ENCODE measurements at places on chromosomes 7 and 10. TPM values are rescaled to one million over a fixed set of nuclear protein-coding genes. Genes with fewer than 3 reads are reported as not detected.

CALML3 gene
- polyA plus RNA-seq, result not detected

DGKI gene
- 3.8 TPM for polyA plus RNA-seq

EXOC6 gene
- 3.8 TPM for polyA plus RNA-seq

ZNF488 gene
- polyA plus RNA-seq, result 0.14 TPM

LEP gene
- polyA plus RNA-seq, result not detected

CYP2C8 gene
- 0.05 TPM for polyA plus RNA-seq

HOXA6 gene
- polyA plus RNA-seq, result 1.8 TPM

UTF1 gene
- not detected for polyA plus RNA-seq

C10orf53 gene
- polyA plus RNA-seq, result not detected

GRID2IP gene
- polyA plus RNA-seq, result not detected

IGFBP1 gene
- not detected for polyA plus RNA-seq

EGR2 gene
- polyA plus RNA-seq, result 1.2 TPM

PIK3CG gene
- not detected for polyA plus RNA-seq

JAZF1 gene
- polyA plus RNA-seq, result 10.5 TPM

GRCh38 chr7:90271753-90272152 lies 26.8 kb downstream of the CFAP69 start:
- DNase-seq, result peak; percentile 73

- DNase-seq, result no peak
These were observed 117.1 kb downstream of the DYNC2I1 start for GRCh38 chr7:158973440-158973839.

DNA sequence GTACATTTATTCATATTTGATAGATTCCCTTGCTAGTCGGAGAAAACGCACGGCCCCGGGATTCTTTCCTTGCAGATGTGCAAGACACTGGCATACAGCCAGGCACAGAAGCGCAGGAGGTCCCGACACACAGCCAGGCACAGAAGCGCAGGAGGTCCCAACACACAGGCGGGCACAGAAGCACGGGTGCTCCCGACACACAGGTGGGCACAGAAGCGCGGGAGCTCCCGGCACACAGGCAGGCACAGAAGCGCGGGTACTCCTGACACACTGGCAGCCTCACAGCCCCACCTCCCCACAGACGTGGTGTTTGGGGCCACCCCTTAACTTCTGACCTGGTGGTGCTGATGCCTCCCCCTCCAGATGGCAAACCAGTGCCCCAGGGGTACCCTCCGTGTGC lies 237.3 kb downstream of the ZMYND11 start:
- no peak for DNase-seq

DNA sequence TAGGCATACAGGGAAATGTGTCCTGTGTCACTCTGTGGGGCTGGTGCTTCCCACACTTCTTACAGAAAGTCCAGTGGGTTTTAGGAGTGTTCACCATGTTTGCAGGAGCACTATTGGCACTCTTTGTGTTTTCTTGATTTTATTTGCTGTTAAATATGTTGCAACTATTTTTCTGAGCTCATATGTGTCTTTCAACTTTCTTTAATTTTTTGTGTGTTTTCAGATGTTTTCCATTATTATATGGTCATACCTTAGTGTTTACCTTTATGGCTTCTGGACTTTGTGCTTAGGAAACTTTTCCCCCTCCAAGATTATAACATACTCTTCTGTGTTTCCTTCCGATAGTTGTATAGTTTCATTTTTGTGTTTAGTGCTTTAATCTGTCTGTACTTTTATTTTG lies 20.8 kb upstream of the NUDCD3 start:
- DNase-seq, result no peak

- DNase-seq, result peak; percentile 73
These were observed 195.6 kb upstream of the CSTF2T start for GRCh38 chr10:51894771-51895578.

GRCh38 chr7:106736508-106737201 lies 75.7 kb upstream of the CCDC71L start:
- DNase-seq, result peak; percentile 83

GRCh38 chr7:1533547-1534329 lies 3.2 kb downstream of the MAFK start:
- DNase-seq, result peak; percentile 95

- peak; percentile 62 for DNase-seq
These were observed 29.8 kb downstream of the PDLIM1 start for GRCh38 chr10:95260909-95261552.

GRCh38 chr10:111724121-111724520 lies 459.4 kb downstream of the GPAM start:
- no peak for DNase-seq

DNA sequence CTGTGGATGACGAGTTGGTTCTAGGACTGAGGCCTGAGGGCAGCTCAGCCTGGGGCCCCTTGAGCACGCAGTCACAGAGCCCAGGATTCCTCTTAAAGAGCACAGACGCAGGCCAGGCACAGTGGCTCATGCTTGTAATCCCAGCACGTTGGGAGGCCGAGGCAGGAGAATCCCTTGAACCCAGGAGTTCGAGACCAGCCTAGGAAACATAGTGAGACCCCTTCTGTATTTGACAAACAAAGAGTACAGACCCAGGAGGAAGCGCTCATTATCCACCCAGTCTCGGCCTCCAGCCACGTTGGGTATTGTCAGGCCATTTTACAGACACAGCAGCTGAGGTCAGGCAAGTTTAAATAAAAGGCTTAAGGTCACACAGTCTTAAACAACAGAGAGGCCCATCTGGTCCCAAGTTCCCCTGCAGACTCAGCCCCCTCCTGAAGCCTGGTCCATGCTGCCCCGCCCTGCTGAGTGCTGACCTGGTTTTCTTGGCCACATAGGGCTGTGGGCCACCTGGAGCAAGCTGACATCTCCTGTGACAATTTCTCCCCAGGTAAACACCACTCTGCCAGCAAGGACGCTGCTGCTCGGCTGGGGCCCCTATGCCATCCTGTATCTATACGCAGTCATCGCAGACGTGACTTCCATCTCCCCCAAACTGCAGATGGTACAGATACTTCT lies 12.6 kb downstream of the RGR start:
- DNase-seq, result no peak

- DNase-seq, result no peak
These were observed 21.0 kb upstream of the ITGB1 start for GRCh38 chr10:32979041-32979440.

DNA sequence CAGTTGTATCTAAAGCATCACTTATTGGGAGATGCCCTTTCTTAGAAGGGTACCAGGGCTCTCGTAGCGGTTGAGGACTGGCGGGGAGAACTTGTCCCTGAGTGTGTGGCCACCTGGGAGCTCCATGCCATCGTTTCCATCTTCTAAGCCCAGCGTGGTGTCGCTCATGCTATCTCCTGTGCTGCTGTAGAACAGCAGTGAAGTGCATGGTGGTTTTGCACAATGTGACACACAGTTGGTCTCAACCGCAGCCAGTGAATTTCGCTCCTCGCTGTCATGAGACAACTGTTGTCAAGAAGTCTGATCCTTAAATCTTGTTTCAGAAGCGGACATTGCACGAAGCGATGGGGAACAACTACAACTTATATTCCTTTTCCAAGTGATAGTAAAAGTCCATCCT lies 283.4 kb downstream of the GRID1 start:
- no peak for DNase-seq

DNA sequence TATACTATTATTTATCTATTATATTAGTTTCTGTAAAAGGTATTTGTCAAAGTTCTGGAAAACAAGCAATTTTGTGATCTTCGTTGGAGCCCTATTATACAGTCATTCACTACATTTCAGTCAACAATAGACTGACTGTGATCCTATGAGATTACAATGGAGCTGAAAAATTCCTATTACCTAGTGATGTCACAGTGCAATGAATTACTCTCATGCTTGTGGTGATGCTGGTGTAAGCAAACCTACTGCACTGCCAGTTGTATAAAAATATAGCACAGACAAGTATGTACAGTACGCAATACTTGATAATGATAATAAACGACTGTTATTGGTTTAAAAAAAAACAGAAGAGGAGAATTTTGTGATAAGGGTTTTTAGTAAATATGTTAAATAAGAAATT lies 21.4 kb downstream of the OR6V1 start:
- no peak for DNase-seq

DNA sequence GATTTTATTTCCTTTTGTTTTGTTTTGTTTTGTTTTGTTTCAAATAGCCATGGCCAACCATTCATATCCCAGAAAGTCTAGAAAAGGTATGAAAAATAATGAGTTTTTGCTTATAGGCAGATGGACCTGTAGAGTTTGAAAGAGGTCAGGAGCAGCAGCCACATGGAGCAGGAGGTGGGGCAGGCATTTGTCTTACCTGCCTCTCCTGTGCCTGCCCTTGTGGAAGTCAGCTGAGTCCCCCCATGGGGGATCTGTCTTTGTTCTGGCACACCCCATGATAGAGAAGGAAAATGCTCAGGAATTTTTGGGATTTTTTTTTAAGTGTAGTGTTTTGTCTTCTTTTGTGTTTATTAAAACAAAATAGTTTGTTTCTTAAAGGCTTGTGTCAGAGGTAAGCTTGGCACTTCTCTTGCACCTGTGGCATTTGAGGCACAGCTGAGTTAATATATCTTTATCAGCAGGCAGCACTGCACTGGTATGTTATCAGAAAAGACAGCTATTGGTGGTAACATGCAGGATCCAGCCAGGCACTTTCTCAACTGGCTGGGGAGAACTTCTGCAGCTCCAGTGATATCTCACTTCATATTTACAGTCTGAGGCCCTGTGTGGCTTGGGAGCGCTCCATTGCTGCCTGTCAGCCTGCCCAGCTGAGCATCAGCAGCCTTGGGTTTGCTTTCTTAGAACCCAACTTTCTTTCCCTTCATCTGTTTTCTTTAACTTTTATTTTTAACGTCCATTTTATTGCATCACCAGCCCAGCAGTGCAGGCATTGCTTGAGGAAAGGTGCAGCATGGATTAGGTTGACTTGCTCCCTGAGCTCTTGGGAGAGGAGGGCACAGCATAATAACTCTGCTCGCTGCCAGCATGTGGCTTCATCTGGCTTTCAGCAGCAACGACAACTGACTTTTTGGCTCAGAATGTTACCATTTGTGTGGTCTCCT lies 44.4 kb downstream of the LRRC4 start:
- peak; percentile 22 for DNase-seq

GRCh38 chr7:98281757-98282606 lies 496 bp downstream of the BRI3 start:
- no peak for DNase-seq

- no peak for DNase-seq
These were observed 21.5 kb downstream of the NPVF start for GRCh38 chr7:25206765-25207164.

GRCh38 chr10:70381471-70382421 lies 679 bp downstream of the LRRC20 start:
- DNase-seq, result peak; percentile 13

DNA sequence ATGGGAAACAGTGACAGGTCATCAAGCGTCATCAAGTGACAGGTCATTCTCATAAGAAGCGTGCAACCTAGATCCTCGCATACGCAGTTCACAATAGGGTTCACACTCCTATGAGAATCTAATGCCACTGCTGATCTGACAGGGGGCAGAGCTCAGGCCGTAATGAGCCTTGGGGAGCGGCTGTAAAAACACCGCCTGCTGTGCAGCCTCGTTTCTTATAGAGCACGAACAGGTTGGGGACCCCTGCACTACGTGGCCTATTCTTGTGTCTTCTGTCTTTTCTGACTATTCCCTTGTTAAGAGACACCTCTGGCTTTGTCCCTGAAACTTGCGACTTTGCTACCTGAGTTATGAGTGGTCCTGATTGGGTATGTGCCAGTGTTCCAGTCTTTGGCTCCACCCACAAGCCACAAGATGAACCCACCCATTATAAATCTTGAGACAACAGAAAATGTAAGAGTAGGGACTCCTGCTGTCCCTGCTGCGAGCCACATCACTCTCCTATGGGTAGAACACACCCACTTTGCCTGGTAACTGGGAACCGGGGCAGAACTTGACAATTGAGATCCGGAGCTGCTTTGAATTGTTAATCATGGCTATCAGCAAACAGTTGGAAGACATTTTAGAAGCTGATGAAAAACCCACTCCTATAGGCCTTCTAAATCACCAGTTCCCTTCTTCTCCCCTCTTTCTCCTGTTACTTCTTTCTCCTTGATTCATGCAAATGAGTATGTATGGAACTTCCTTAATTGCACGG lies 55.8 kb upstream of the EXOC4 start:
- no peak for DNase-seq

DNA sequence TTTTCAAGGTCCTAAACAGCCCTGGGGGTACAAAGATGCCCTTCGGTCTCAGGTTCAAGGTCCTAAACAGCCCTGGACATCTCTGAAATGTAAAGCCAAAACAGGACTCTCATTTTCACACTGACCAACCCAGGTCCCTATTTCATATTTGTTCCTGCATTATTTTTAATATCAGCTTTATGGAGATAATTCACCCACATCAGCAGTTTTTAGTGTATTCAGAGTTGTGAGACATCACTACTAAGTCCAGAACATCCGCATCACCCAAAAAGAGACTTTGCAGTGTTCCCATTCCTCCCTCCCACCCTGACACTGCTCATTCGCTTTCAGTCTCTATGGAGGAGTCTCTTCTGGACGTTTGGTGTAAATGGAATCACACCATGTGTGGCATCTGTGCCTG lies 420.2 kb downstream of the PTPRN2 start:
- DNase-seq, result no peak

GRCh38 chr7:151585744-151586393 lies 66.2 kb upstream of the RHEB start:
- DNase-seq, result no peak

DNA sequence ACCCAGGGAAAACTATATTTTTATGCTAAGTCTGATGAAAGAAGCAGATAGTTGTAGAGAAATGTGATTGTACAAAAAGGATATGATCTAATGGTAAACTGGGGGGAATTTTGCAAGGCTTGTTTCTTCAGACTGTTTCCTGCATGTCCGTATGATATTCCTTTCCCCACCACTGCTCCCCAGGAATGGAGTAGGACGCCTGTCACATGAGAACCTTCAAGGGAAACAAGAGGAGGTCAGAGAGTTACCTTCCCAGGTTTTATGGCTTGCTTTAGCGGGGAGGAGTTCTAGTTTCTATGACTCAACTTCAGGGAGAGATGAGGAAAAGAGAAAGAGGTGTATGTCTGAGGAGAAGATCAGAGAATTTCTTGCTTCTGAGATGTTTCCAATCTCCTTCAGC lies 16.4 kb upstream of the ITPRID1 start:
- no peak for DNase-seq

- DNase-seq, result peak; percentile 81
These were observed 71.9 kb upstream of the TNS3 start for GRCh38 chr7:47653550-47654411.

Data from IMR-90 (cell line).